ENCODE measurements at places on chromosomes 12 and 14. TPM values are rescaled to one million over a fixed set of nuclear protein-coding genes. Genes with fewer than 3 reads are reported as not detected.
A peak's percentile ranks its signal among the peaks of the same experiment; 100 is the strongest.

Gene GARIN6
- not detected for polyA plus RNA-seq

Gene POTEM
- polyA plus RNA-seq = not detected

Gene TSPAN19
- 0.43 TPM for polyA plus RNA-seq

Gene CLEC2A
- polyA plus RNA-seq = not detected

Gene FOXG1
- 0.04 TPM for polyA plus RNA-seq

Gene STAB2
- polyA plus RNA-seq = 1.5 TPM

Gene ERH
- polyA plus RNA-seq = 321 TPM

Gene OR4K5
- polyA plus RNA-seq = not detected

Gene KRT71
- not detected for polyA plus RNA-seq

Gene FIGNL2
- 5.5 TPM for polyA plus RNA-seq

DNA sequence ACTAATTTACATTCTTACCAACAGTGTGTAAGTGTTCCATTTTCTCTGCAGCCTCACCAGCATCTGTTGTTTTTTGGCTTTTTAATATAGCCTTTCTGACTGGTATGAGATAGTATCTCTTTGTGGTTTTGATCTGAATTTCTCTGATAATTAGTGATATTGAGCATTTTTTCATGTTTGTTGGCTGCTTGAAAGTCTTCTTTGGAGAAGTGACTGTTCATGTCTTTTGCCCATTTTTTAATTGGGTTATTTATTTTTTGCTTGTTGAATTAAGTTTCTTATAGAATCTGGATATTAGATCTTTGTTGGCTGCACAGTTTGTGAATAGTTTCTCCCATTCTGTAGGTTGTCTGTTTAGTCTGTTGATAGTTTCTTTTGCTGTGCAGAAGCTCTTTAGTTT lies 48.0 kb upstream of the OR6J1 start:
- DNase-seq = no peak

DNA sequence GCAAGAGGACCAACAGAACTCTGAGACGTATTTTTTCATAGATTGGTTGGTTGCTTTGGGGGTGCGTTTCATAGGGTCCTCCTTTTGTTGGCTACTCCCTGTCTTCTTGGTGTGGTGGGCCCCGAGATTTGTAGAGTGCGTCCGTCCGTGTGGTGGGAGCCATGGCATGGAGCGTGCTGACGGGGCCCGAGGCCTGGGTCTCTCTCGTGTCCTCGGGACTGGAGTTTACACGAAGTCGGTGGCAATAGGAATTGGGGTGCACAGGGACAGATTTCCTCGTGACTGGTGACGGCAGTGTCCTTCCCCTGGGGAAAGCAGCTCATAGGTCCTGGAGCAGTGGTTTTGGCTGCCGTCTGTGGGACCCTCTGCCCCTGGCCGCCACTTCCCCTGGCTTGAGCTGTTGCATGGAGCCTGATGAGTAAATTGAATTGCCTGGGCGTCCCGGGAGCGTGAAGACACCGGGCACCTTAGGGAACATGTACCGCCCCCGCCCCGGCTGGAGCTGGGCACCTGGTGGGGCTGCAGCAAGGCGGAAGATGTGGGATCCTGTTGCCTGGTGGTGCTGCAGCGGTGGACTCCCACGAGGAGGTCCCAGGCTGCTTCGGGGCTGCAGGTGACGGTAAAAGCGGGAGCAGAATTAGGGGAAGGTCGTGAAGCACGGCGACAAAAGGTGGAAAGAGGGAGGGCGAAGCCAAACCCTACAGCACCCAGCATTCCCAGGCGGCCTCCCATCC lies 153.7 kb upstream of the ALG10B start:
- DNase-seq = no peak

DNA sequence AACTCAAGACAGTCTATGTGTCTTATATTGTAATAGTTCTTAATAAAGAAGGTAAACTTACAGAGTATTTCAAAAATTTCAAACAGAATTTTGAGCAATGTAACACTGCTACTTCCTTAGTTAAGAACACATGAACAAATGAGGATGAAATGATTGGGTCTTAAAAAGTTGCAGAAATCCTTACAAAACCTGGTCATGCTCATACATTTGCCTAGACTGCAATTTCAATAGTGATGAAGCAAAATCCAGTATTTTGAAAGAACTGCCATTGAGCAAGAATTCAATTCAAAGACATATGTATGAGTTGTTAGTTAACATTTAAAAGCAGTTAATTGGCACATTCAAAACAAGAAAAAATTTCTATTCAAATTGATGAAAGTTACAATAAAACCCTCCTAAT lies 17.8 kb upstream of the HIF1A start:
- no peak for DNase-seq

DNA sequence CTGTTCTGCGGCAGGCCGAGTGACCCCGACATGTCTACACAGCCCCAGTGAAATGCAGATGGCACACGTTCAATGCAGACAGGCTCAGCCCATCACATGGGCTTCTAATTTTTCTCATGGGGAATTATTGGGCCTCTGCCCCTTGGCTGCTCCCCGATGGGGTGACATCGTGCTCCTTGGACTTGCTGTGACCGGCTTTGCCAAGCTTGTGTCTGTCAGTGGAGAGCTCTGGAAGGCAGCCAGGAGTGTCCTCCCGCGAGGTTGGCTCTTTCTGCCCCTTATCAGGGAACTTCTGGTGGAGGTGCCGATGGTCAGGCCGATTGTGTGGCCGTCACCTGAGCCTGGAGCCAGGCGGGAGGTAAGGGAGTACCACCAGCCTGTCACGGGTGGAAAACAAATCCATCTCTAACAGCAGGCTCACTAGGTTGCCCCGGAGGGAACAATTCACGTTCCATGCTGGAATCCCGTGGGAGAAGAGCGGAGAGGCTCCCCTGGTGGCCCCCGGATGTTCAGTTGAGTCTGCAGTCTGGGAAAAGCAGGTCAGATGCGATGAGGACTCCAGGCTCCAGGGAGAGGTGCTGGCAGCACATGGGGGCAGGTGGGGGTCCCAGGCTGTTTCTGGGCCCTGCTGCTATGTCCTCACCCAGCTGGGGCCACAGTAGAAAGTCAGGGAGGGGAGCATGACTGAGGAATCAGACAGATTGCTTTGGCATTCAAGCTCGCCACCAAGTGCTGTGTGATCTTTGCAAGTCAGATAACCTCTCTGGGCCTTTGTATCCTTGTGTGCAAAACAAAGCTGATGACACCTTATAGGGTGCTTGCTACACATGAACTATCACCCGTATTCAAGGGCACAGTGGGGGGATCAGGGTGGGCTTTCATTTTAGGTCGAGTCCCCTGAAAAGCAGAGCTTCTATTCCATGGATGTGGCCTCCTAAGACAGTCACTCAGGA lies 43.2 kb upstream of the EML1 start:
- no peak for DNase-seq

DNA sequence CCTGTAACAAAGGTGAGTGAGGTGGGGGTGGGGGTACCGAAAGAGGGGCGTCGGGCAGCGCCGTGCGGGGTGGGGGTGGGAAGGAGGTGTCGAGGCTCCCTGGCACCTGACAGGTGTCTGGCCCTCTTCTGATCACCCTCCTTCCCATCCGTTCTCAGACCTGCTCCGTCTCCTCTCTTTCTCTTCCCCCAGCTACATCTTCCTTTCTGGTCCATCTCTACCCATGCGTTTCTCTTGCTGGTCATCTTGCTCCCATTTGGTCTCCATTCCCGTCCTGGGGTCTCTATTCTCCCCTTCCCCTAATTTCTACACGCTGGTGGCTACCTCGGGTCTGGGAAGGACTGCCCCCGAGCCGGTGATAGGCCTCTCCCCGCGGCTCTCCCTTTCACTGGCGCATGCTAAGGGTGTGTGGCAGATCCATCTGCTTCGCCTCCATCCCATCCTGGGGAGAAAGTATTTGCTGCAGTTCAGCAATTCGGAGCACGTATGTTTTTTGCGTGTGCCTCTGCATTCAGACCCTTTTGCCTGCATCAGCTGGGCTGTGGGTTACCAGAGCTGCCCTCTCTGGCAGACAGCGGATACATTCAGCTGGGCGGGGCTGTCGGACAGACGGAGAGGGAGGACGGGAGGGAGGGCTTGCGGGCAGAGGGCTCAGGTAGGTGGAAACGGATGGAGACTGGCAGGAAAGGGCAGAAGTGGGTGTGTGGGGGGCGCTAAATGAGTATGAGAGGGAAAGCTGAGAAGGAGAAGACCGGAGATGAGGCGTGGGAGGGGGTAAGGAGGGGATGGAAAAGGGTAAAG lies 730 bp downstream of the CLSTN3 start:
- no peak for DNase-seq

- no peak for DNase-seq
Observed at GRCh38 chr14:56199095-56199981, 81.1 kb downstream of the PELI2 start.

DNA sequence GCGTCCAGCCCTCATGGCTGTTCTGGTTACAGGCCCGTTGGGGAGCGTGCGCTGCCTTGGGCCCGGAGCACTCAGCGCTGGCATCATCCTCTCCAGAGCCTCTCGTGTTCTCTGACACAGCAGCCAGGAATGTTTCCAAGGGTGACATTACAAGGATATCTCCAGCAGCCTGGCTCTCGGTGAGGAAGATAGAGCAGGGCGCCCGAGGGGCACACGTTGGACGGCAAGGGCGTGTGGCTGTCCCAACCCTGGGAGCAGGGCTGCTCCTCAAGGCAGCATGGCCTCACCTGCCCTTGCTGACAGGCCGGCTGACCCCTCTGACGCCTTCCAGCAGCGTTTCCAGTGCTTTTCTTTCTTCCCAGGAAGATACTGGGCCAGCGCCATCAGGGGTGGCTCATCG lies 14.4 kb downstream of the LRCOL1 start:
- DNase-seq = no peak

DNA sequence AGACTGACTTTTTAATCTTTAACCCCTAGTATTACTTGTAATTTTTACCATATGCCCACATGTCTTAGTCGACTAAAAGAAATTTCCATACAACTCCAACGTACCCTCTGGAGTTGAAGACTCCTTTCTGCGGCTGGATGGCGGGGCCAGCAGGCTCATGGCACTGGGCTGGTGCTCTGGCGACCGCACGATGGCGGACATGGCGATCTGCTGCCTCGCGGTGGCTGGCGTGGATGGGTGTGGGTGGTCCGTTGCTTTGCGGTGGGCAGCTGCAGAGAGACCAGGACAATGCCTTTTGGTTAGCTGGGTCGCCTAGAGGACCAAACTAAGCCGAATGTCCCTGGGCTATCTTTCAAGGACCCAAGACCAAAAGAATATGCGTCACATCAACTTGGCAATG lies 50.2 kb downstream of the PRKAB1 start:
- DNase-seq = no peak

- no peak for DNase-seq
Observed at GRCh38 chr12:47035484-47035883, 43.9 kb upstream of the PCED1B start.

DNA sequence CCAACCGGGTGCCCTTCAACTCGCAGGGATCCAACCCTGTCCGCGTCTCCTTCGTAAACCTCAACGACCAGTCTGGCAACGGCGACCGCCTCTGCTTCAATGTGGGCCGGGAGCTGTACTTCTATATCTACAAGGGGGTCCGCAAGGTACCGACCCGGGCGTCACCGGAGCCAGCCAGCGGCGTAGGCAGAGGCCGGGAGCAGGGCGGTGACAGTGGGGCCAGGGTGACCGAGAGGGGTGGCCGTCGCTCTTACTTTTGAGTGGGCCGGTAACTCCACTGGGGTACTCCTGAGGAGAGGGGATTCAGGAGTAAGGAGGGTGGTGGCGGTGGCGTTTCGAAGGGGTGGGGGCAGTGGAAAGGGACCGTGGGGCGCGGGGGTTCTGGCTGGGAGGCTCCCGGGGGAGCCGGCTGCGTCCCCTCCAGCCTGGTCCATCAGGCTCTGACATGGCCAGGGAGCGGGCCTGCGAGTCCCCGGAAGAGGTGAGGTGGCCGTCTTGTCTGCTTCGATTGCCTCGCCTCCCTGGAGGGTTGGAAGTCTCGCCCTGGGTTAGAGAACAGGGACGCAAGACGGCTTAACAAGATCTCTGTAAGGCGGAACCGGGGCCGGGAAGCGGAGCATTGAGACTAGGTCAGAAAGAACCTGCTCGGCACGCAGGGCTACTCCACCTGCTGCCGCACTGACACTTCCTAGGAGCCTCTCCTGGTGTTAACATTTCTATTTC lies 491 bp downstream of the WDR20 start:
- no peak for DNase-seq

- DNase-seq = no peak
Observed at GRCh38 chr14:54766276-54767138, 136.1 kb downstream of the GCH1 start.

- no peak for DNase-seq
Observed at GRCh38 chr12:62267026-62267425, 6.8 kb downstream of the USP15 start.

GRCh38 chr12:77925536-77926108 lies 94.9 kb downstream of the NAV3 start:
- peak; percentile 62 for DNase-seq

GRCh38 chr12:76614364-76614763 lies 54.8 kb upstream of the OSBPL8 start:
- DNase-seq = no peak

GRCh38 chr14:26190646-26191045 lies 407.2 kb downstream of the NOVA1 start:
- no peak for DNase-seq

GRCh38 chr14:21589317-21589716 lies 9.4 kb upstream of the OR10G3 start:
- no peak for DNase-seq

- DNase-seq = no peak
Observed at GRCh38 chr14:93011141-93011529, 88.2 kb downstream of the CHGA start.

- DNase-seq = no peak
Observed at GRCh38 chr12:18612971-18613370, 124.8 kb downstream of the PLCZ1 start.

GRCh38 chr12:81329085-81329484 lies 251.2 kb downstream of the ACSS3 start:
- DNase-seq = no peak

- DNase-seq = no peak
Observed at GRCh38 chr12:62379723-62380045, 86.9 kb upstream of the MON2 start.

- DNase-seq = no peak
Observed at GRCh38 chr14:99267381-99267780, 4.6 kb downstream of the BCL11B start.

GRCh38 chr12:6426882-6427671 lies 17.7 kb upstream of the CD27 start:
- no peak for DNase-seq

- DNase-seq = no peak
Observed at GRCh38 chr14:103099081-103099732, 4.7 kb downstream of the EXOC3L4 start.

DNA sequence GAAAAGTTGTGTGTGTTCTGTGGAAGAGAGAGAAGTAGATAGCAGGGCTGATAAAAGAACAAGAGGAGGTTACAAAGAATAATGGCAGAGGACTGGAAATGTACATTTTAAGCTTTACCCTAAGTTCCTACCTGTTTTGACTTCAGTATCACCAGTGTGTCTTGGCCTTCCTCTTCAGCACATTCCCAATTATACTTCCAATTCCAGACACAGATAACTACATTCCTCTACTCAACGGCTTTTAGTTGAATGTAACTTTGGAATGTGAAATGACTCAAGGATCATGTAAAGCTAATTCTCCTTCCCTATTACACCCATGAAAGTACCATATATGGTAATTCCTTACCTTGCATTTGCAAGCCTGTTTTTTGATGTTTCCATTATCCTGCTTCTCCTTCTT lies 5.0 kb downstream of the MGST1 start:
- no peak for DNase-seq
